ENCODE measurements at places on chromosomes 3 and 15.

GRCh38 chr3:72185549-72186399 is 400.8 kb upstream of the PROK2 start:
- peak; percentile 40 for DNase-seq

- DNase-seq: no peak
Measured at GRCh38 chr15:67341539-67341938, 87.0 kb downstream of the IQCH start.

DNA sequence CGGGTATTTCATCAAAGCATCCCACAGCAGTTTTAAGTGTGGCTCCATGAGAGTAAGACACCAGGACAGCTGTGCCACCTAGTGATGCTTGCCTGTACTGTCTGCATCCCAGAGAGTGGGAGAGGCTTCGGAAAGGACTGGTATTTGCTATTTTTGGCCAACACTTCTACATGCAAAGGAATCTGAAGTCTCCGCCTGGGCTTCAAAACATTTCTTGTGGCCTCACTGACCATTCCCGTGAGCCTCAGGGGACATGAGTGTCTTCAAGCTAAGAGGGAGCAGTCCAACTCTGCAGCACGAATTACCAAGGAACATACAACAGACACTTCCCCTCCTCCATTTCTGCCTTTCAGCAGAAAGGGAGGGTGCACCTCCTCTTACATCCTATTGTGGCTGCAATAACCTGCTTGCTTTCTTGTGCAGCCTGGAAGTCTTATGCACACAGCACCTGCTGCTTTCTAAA is 177.5 kb downstream of the RORA start:
- DNase-seq: no peak

DNA sequence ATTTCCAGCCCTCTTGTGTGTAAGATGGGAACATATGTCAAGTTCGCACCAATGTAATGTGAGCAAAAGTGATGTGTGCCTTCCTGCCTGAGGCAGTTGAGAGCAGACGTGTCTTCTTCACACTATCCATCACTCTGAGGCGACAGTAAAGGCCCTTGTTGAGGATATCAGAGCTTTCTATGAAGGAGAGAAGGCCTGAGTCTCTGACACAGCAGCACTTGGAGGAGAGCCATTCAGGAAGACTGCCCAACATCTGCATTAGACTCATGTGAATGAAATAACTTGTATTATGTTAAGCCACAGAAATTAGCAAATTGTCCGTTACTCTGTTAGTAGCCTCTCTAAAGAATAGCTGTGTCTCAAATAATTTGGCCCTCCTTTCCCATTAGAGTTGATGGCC is 108.8 kb upstream of the CCDC54 start:
- DNase-seq: no peak

GRCh38 chr3:119745942-119746341 is 36.0 kb upstream of the NR1I2 start:
- no peak for DNase-seq

GRCh38 chr3:126111566-126112475 is 27.9 kb upstream of the SLC41A3 start:
- no peak for DNase-seq

DNA sequence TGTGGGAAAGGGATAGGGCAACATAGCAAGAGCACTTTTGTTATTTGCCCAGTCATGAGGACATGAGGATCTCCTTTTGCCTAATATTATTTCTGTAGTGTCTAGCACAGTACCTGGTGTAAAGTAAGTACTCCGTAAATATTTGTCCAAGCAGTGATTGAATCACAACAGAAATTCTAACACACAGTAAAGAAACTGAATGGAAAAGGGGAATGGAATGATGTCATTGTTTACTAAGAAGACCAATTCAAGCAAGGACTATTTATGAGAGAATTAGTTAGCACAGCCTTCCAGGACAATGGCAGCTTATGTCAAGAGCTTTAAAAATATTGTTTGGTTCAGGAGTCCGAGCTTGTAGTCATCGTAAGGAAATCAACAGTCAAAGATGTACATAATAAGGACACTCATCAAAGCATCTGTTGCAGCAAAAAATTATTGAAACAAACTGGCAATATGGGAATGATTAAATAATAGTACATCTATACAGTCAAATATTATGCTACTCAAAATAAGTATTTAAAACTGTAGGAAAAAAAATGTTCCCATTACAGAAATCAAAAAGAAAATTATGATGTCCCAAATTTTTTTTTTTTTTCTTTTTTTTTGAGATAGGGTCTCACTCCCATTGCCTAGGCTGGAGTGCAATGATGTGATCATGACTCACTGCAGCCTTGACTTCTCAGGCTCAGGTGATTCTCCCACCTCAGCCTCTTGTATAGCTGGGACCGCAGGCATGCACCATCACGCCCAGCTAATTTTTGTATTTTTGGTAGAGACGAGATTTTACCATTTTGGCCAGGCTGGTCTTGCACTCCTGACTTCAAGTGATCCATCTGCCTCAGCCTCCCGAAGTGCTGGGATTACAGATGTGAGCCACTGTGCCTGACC is 17.9 kb downstream of the CAPN7 start:
- DNase-seq: no peak
